ENCODE measurements at places on chromosomes 1 and 21. TPM values are rescaled to one million over a fixed set of nuclear protein-coding genes. Genes with fewer than 3 reads are reported as not detected.

GRCh38 chr1:74271503-74271902 lies 36.3 kb downstream of the TNNI3K start:
- DNase-seq, result no peak

DNA sequence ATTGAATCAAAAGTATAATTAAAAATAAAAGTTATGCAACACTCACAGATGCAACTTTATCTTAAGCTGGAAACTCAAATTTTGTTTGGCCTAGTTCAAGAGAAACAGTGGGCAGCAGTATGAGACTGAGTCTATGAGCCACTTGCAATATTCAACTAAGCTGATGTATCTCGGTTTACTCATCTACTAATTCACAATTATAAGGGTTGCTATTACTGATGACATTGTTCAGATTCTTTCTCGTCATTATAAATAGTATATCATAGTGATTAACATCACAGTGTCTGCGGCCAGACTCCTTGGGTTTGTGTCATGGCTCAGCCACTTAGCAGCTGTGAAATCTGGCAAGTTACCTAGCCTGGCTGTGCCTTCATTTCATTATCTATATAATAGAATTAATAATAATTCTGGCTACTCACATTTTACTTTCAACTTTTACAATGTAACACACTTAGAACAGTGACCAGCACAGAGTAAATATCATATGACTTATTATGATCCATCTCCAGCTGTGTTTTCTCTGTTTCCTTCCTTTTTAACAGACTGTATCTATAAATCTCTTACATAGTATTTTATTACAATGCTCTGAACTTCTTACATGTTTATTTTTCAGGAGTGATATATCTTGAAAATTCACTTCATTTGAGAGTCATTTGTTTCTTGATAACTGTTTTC lies 194.3 kb upstream of the RGS18 start:
- no peak for DNase-seq

NUF2 gene
- total RNA-seq, result 33.7 TPM

SLFNL1 gene
- total RNA-seq, result 0.24 TPM

DNA sequence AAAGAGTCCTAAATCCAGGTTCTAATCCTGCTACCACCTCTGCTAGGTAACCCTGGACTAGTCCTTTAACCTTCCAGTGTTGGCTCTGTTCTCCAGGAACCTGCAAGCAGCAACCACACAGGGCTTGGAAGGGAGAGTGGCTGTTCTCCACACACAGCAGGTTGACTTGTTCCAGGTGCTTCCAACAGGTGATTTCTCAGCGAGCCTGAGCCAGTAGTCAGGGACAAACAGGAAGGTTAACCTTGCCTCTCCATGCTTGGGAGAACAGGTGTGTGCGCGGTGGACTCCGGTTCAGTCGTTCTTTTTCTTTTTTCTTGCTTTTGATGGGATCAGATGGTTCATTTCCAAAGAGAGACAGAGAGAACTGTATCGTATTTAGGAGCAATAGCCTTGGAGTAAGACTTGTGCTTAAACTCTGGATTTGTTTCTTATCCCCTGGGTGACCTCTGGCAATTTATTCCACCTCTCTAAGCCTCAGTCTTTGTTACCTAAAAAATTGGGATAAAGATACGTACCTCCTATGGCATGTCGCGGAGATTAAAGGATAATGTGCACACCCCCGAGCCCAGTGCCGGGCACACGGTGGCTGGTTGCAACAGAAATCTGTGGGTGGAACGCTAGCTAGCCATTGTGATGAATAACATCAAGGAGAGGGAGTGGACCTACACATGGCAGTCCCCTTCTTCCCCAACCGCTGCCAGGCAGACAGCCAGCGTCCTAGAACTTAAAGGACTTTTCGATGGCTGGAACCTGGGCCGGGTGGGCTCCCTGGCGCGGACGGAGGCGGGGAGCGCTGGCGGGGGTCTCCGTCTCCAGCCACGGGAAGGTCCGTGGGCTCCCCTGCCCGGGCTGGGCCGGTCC lies 583 bp upstream of the CACHD1 start:
- DNase-seq, result no peak

GRCh38 chr1:168736520-168736919 lies 7.5 kb upstream of the DPT start:
- no peak for DNase-seq

GRCh38 chr1:40344597-40344996 lies 27.5 kb upstream of the COL9A2 start:
- DNase-seq, result no peak

DNA sequence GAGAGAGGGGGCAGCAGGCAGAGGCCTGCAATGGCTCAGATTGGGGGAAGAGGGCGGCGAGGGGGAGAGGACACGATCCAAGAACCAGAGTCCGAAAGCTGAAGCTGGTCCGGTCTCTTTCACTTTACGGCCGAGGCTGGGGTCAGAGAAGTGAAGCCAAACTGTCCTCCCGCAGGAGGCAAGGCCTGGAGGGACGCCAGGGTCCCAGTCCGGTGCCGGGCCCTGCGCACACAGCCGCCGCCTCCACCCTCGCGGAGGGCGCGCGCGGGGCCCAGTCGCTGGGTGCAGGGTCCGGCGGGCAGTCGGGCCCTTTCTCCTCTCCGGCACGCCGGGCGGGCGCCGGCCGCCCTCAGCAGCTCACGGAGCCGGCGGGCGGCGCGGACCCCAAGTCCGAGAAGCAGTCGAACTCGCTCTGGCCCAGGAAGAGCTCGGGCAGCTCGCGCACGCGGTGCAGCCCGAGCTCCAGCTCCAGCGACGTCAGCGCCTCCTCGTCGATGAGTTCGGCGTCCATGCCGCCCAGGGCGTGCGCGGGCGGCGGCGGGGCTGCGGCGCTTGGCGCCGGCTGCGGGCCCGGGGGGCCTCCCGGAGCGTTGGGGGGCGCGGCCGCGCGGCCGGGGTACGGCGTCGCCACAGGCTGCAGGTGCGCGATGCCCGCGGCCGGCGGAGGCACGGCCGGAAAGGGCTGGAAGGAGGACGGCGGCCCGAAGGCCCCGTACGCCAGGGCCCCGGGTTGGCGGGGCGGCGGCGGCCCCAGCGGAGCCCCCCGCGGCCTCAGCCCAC lies 749 bp downstream of the CITED4 start:
- no peak for DNase-seq

RNU11 gene
- total RNA-seq, result not detected

GRCh38 chr21:39313042-39313570 lies 326 bp downstream of the BRWD1 start:
- no peak for DNase-seq

- no peak for DNase-seq
These were observed 10.0 kb downstream of the ITLN1 start for GRCh38 chr1:160874935-160875334.

SIM2 gene
- total RNA-seq, result 0.15 TPM

GRCh38 chr1:39544327-39544726 lies 32.3 kb downstream of the PABPC4 start:
- no peak for DNase-seq

DNA sequence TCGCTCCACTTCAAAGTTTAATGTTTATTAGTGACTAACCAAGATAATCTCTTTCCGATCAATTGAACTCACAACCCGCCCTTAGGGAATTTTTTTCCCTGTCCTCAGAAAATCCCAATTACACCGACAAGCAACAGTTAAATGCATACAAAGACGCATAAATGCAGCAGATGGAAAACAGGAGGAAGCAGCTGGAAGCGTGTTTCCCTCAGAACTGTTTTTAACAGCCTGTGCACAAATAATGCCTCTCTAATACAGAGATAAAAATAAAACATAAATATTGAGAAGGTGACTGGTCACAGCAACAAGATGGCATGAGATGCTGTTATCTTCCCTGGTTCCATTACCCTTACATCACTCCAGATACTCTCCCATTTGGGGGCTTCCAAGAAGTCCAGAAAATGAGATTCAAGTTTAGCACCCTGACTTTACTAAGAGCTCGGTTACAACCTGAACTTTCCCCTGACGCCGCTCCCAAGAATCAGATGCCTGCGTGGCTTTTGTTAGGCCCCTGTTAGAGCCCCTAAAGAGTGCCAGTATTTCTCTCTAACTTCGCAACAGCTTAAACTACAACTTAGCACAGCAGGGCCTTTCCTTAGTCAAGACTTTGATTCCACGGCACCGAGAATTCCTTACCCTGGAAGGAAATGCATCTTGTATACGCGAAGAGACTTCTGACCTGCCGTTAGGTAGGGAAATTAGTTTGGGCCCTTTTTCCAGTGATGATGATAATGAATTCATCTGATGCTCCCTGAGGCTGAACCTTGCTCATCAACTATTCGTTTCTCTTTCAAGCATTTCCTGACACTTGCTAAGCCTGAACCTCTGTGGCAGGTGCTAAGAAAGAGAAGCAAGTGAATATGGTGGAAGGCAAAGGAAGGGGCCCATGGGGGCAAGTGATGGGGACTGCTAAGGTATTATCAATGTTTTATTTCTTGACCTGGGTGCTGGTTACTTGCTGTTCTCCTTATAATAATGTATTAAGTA lies 137.7 kb upstream of the SMYD2 start:
- DNase-seq, result no peak

FCGR2B gene
- 99.4 TPM for total RNA-seq

DNA sequence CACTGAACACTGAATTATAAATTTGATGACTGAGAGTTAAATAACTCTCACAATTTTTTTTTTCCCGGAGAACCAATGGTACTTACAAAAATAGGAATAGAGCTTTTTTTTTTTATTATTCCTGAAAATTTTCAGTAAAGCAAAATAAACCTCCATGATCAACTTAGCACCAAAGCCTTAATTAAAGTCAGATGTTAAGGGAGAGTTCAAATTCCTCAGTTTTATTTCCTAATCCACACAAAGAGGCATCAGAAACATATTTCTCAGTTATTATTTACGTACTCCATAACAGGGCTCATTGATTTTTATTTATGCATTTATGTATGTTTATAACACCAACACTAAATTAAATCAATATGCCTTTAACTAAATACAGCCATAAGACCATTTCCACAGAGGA lies 55.5 kb downstream of the PLPPR5 start:
- DNase-seq, result no peak

DNA sequence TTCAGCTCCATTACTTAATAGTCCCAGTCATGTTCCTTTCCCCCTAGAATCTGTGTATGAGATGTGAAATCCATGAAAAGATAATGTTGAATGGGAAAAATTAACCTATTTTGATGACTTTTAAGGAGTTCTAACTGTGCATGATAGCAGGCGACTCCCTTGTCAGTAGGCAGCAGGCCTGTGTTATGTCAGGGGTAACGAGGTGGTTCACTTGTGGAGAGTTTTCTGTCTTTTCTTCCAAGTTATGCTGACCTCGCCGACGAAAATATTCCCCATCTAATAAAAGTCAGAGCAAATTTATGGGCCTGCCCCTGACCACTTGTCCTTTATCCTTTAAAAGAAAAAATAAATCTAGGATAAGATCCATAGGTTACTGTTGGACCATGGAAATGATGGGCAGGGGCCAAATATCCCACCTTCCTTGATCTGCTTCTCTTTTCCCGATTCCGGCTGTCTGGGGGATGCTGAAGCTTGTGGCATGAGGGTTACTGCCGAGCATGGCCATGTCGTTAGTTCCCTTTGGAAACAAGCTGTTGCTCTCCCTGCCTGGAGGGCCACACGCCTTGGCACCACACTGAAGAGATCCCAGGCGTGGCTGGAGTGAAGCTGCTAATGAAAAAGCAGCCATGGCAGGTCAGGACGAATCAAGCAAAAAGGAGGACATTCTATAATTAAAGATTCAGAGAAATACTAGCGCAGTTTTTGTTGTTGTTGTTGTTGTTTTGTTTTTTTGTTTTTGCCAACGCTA lies 93.8 kb downstream of the ROR1 start:
- DNase-seq, result no peak

IGSF21 gene
- not detected for total RNA-seq

DNA sequence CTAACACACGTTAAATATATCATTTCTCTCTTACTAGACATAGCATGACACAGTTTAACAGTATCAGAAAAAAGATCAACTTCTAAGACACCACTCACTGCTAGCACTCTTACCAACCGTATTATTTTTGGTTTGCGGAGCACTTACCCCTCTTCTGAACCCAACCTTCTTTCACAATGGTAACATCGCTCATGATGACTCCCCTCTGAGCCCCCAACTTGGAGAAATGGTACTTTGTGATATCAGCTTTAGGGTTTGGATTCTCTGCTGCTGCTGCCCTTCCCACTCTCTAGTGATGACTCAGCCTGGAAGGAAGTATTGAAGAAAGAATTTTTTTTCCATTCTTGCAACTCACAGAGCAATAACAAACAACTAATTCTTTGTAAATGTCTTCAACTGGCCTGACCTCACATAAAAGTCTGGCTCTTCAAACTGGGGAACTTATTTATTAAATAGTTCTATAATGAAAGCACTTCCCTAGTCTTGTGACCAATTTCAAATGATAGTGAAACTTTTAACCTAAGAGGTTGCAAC lies 7.0 kb downstream of the AKT3 start:
- DNase-seq, result no peak

DNA sequence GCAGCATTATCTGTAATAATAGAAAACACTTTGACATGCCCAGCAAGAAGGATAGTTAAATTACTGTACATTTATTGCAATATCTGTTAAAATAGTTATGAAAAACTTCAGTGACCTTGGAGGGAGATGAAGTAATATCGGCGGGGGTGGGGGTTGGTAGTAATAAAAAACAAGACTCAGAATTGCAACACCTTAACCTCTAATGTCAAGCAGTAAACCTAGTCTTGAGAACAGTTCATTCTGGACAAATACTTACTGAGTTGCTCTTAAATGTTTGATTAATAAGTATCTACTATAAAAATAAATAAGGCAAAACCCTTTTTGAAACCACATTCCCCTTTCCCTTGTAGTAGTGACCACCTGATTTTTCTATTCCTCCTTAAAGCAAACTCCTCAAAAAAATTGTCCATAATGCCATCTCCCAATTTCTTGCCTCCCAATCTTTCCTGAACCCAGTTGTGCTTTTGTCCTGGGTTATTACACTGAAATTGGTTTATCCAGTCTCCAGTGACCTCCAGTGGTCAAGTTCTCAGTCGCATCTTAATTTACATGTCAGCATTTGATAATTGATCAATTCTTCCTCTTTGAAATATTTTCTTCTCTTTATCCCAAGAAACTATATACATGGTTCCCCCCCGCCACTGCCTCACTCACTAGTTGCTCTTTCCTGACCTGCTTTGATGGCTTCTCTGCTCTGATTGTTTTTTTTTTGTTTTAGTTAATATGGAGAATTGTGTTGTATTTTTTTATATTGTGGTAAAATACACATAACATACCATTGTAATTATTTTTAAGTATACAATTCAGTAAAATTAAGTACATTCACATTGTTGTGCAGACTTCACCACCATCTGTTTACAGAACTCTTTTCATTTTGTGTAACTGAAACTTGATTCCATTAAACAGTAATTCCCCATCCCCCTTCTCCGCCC lies 36.8 kb downstream of the RAP1A start:
- DNase-seq, result no peak

DNA sequence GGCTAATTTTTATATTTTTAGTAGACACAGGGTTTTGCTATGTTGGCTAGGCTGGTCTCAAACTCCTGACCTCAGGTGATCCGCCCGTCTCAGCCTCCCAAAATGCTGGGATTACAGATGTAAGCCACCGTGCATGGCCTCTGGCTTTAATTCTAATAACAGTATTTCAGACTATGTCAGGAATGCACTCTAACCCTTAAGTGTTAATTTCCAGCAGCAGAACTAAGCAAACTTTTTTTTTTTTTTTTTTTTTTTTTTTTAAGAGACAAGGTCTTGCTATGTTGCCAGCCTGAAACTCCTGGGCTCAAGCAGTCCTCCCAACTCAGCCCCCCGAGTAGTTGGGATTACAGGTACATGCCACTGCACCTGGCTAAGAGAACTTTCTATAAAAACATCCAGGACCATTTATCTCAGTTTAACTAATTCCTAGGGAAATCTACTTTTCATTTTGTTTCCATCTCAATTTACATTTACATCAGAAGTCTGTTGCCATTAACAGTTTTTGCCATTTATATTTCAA lies 6.5 kb downstream of the DCAF8 start:
- DNase-seq, result no peak

DOCK7 gene
- total RNA-seq, result 29.5 TPM
